ENCODE measurements at places on chromosomes 12 and 14.

GRCh38 chr14:65210822-65211182 lies 108.5 kb upstream of the MAX start:
- peak; percentile 35 for DNase-seq

DNA sequence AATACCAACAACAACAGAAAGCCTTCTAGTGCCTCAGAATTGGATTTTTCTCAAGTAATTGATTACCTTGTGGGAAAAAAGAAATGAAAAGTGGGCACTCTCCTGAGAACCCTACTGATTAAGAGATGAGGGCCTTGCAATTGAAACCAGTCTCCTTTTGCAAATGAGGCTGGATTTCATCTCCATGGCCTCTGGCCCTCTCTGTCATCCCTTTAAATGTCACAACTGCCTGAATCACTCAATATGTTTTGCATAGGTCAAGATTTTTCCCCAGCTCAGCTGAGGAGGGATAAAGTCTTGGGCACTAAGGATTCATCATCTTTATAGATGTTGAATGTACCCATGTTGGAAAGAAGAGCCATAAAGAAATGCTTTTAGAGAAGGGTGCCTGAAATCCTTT lies 166.4 kb downstream of the RMST start:
- DNase-seq, result no peak

DNA sequence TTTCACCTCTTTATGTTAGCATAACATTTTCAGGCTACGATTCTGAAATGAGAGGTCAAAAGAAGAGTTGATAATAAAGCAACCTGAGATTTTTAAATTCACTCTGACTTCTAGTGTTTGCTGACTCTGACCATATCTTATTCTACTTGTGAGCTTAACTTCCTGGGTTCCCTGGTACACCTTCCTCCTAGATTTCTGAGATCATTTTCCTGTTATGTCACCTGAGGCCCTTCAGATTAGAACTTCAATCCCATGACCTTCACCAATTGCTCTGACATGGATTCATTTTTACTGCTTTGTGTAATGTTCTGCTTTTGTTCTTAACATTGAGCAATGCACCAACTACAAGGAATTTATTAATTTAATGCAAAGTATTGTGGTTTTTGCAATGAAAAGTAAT lies 542.9 kb upstream of the FLRT2 start:
- no peak for DNase-seq

GRCh38 chr12:53096089-53096741 lies 1.3 kb upstream of the IGFBP6 start:
- peak; percentile 95 for DNase-seq

- DNase-seq, result peak; percentile 5
Observed at GRCh38 chr12:94875525-94875924, 128.0 kb downstream of the NDUFA12 start.

DNA sequence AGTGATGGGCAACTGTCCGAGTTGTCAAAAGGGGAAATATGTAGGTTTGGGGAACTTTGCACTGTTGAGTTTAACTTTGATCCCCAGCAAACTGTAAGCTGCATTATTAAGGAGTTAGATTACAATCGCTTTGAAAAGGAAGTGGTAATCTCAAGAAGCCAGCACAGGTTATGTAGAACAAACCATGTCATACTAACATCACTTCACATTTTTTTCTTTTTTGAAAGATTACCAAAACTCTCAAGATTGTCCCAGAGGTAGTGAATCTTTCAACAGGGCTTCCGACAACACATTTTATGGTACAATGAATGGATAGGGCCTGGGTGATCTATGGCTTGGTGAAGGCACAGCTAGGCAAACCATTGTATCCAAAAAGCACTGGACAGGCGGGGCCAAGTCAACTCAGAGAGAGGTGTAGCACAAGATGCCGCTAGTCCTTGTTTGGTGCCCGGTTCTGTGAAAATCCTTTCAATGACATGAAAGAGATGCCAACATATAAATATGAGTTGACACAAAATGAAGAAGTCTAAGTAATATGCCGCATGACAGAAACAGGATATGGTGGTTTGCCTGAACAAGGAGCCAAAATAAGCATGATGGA lies 24.3 kb upstream of the PARP11 start:
- DNase-seq, result no peak

DNA sequence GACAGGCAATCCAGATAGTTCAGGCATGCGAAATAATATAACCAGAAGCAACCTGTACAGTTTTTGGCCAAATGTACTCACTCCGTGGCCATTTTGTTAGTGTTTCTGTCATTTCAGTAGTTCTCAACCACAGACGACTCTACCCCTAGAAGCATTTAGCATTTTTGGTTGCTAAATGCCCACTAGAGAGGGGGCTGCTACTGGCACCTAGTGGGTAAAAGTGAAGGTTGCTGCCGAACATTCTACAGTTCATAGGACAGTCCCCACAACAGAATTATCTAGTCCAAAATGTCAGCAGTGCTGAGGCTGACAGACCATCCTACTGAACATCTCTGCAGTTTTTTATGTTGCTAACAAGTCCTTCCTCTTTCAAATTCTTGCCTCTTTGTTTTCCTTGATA lies 107.4 kb downstream of the TSHR start:
- peak; percentile 1 for DNase-seq

GRCh38 chr14:106850913-106851825 lies 1324.8 kb downstream of the TMEM121 start:
- DNase-seq, result no peak

- DNase-seq, result no peak
Observed at GRCh38 chr14:40292664-40293063, 860.4 kb upstream of the FBXO33 start.

GRCh38 chr14:47040550-47040949 lies 389.0 kb upstream of the RPL10L start:
- DNase-seq, result no peak

GRCh38 chr14:59313658-59314608 lies 125.5 kb downstream of the DAAM1 start:
- no peak for DNase-seq

DNA sequence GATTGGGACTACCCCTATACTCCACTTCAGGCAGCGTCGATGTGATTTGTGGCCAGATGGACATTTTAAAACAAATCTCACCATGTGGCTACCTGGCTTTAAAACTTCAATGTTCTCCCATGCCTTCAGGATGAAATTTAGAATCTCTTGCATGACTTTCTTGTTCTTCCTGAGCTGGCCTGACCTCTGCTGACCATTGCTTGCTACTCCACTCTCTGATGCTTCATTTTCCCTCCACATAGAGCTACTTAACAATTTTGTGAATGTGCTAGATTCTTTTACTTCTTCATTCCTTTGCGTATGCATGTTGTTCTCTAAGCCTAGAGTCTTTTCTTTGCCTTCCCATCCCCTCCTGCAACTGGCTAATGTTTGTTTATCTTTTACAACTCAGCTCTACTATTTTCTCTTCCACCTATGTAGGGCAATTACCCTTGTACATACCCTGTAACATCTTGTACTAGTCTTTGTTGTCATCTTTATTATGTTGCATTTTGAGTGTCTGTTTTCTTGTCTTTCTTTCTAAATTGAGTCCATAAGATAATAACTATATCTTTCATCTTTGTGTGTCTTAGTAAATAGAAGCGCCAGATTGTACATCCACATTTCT lies 41.2 kb downstream of the YLPM1 start:
- DNase-seq, result peak; percentile 72

GRCh38 chr12:127980585-127980984 lies 286.4 kb upstream of the TMEM132C start:
- DNase-seq, result no peak

DNA sequence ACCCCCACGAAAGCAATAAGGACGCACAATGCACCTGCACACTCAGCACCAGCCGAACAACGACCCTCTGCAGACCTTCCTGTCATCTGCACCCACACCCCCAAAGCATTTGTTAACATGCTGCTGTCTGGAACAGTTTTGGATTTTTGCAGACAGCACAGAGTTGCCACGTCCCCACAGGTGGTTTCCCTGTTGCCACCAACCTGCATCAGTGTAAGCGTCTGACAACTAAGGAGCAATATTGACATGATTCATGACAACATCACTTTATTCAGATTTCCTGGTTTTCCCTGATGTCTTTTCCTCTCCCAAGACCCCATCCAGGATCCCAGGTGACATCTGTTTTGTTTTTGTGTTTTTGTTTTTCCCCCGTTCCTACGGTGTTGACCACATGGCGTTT lies 150.7 kb upstream of the C14orf180 start:
- no peak for DNase-seq

DNA sequence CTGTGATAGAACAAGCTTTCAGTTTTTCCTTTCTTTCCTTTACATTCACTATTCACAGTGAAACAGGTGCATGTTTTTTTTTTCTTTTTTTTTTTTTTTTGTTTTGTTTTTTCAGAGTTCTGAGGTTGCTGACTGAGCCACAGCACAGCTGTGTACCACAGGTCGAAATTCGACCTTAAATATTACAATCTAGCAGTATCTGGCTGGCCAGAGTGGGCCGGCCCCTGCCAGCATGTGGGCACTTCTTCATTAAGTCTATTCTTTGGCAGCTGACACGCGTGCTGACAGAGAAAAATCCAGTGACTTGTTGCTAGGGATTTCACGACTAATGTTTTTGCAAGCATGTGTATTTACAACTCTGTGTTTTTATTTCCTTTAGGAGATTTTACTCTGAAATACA lies 33.9 kb downstream of the FBXO33 start:
- DNase-seq, result no peak

DNA sequence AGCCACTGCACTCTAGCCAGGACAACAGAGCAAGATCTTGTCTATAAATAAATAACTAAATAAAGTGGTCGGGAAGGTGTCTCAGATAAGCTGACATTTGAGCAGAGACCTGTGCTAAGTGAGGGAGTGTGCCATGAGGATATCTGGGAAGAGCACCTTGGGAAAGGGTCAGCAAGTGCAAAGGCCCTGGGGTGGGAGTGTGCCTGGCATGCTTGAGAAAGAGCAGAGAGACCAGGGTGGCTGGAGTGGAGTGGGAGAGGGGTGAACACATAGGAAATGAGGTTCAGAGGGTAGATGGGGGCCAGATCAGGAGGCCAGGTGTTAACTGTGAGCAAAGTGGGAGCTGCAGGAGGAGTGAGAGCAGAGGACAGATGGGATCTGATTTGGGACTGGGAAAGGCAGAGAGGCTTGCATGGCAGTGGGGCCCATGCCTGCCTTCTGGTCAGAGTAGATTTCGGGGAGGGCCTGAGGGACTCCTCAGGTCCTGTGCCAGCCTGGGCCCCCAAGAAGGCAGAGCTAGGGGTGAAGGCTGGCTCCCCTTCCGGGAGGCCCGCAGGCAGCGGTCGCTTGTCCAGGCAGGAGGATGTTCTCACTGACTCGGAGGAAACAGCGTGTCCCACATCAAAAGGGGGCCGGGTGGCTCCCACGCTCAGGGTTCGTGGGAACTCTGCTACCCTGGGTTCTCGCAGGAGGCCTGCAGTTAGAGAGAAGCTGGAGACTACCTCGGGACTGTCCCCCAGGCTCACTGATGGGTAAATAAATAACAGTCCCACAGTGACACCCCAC lies 32.6 kb downstream of the DTX1 start:
- no peak for DNase-seq

GRCh38 chr14:104735830-104736642 lies 12.0 kb downstream of the ADSS1 start:
- peak; percentile 27 for DNase-seq

DNA sequence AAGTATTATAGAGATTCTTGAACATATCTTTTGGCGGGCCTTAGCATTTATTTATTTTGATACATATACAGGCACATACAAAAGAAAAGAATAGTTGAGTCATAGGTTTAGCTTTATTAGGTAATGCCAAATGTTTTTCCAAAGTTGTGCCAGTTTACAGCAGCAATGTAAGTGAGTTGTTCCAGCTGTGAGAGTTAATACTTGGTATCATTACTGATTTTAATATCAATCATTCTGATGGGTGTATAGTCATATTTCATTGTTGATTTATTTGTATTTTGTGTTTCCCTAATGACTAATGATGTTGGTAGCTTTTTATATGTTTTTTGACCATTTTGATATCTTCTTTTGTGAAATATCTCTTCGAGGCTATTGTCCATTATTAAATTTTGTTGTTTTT lies 122.4 kb downstream of the MIPOL1 start:
- peak; percentile 11 for DNase-seq

- no peak for DNase-seq
Observed at GRCh38 chr14:93944348-93945069, 17.4 kb downstream of the FAM181A start.

DNA sequence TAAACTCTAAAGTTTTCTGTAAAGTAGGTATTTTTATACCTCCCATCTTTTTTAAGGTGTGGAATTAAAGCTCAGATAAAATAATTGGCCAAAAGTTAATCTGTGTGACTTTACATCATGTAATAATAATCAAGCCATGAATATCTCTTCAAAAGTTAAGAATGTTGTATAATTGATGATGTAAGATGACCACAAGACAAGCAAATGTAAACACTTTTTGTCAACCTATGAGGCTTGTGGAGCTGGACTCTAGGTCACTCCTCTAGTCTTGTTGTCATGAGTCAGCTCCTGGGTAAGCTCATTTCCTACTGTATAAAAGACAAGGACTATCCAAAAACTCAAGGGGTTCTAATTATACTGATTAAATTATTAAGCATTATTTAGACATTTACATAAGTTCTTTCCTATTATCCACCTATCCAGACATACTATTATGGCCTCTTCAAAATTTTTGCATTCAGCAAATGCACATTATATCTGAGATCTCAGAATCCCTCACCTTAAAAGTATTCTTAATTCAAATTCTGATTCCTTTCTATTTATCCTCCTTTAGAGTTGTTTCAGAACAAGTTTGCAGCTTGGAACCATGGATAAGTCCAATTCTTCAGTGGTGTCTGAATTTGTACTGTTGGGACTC lies at the start of gene OR4K5:
Gene OR4K5 (plus strand): TSS at position 587 of the 637 bp plus-strand sequence. CDS start 0 bp downstream, at position 587.
- DNase-seq, result no peak

- DNase-seq, result peak; percentile 97
Observed at GRCh38 chr14:23153851-23154796, 29.3 kb downstream of the SLC7A8 start.

DNA sequence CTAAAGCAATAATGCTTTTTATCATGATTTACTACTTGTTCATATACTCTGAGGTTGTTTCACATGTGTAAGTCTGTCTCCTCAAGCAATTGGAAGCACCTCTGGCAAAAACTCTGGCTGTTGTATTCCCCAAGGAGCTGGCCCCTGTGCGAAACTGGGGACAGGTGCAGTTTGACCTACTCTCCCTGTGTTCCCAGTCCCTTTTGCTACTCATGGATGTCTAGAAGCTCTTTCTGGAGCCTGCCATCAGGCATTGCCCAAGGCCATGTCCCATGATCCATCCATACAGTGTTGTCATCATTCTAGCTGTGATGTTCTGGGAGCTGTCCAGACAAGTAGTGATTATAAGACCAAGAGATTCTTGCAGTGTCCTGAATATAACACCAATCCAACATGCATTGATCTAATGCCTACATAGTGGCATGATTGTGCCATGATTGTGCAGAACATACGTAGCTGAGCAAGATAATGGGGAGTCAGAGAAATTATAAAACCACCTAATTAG lies 14.9 kb downstream of the AKAP6 start:
- DNase-seq, result no peak

DNA sequence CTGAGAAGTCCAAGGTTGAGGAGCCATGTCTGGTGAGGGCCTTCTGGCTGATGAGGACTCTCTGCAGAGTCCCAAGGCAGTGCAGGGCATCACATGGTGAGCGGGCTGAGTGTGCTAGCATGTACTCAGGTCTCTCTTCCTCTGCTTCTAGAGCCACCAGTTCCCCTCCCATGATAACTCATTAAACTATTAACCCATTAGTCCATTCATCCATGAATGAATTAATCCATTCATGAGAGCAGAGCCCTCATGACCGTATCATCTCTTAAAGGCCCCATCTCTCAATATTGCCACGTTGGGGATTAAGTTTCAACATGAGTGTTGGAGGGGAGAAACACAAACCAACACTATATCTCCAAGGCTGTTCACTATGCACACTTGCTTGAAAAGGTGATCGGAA lies 83.7 kb downstream of the TMEM30B start:
- no peak for DNase-seq

GRCh38 chr14:21399311-21399870 lies 15.6 kb upstream of the SUPT16H start:
- no peak for DNase-seq

Measured in fibroblast of the aortic adventitia (primary cell).